Calu3 (cell line): ENCODE measurements at places on chromosomes 4 and X. TPM values are rescaled to one million over a fixed set of nuclear protein-coding genes. Genes with fewer than 3 reads are reported as not detected.

HSD17B11 gene
- 48.2 and 50.5 TPM in 2 replicates for total RNA-seq

DNA sequence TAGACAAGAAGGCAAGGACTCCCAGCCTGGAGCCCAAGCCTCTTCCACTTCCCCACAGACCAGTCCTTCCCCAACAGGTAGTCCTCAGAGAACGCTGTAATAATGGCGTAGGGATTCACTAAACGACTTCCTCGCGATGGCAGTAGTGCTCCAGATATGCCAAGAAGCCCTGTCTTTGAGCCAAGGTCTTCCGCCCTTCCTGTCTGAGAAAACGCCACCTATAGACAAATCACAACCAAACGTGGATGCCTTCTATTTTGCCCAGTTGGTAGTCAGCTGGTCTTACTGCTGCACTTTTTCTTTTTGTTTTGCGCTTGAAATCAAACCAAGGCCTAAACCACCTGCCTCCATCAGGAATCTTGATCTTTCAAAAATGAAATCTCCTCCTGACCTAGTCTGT, 203.3 kb downstream of the OR13H1 start:
- peaks cover 5% of the 10 kb centered on the region for H3K36me3 ChIP-seq
- DNase-seq = no peak
- no peak overlapping the region for H3K4me3 ChIP-seq
- H3K27ac ChIP-seq = no peak overlapping the region
- no peaks in the 10 kb centered on the region for H3K27me3 ChIP-seq

ATP11C gene
- total RNA-seq = 19.0 and 19.7 TPM in 2 replicates

MAGEA2 gene
- total RNA-seq = not detected in 2 replicates

GUCY2F gene
- total RNA-seq = not detected in 2 replicates

SRPK3 gene
- 0.14 and 0.29 TPM in 2 replicates for total RNA-seq

GRCh38 chr4:183588169-183588675, 70.8 kb downstream of the RWDD4 start:
- H3K4me1 ChIP-seq = no peaks in the 10 kb centered on the region
- H3K27me3 ChIP-seq = no peaks in the 10 kb centered on the region
- no peak for DNase-seq
- no peak overlapping the region for H3K4me3 ChIP-seq
